ENCODE measurements at places on chromosomes 3 and 15. TPM values are rescaled to one million over a fixed set of nuclear protein-coding genes. Genes with fewer than 3 reads are reported as not detected.

DNA sequence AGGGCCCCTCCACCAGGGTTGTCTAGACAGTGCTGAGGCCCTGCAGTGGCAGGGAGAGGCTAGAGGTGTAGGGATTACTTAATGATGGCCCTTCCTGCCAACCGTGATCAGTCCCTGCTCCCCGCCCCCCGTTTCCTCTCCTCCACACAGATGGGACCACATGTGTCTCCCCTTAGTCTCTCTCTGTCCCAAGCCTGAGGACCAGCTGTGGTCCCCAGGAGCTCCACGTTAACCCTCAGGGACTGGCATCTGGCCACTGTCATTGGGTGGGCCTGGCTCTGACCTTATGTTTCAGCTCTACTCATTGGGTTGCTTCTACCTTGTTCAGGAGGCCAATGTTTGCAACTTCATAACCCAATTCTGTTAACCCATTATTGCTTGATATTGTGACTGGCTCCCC, 6.0 kb upstream of the ALPK3 start:
- H3K4me1 ChIP-seq: no peaks in the 10 kb centered on the region
- H3K27ac ChIP-seq: no peak overlapping the region
- DNase-seq: no peak

DNA sequence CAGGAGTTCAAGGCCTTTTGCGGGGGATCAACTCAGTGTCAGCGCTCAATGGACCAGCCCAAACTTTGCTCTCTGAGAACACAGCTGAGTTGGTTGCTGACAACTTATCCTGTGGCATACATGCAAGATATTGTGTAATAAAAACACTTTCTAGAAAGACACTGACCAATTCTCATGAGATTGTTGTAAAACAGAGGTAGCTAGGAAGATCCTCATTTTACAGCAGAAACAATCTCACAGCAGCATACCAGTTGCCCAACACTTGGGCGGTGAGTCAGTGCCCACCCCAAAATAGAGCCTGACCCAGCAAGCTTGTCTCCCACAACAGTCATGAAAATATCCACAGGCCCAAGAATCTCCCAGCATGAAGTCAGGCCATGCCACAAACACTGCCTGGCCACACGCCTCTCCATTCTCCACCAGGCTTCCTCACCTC, 18.2 kb downstream of the KLHL6 start:
- H3K27ac ChIP-seq: peak overlapping the region; percentile 60
- peaks cover 2% of the 10 kb centered on the region for H3K4me1 ChIP-seq
- H3K4me3 ChIP-seq: no peak overlapping the region
- no peaks in the 10 kb centered on the region for H3K36me3 ChIP-seq

GRCh38 chr3:71846185-71846584, 61.2 kb upstream of the PROK2 start:
- no peak for DNase-seq
- H3K4me3 ChIP-seq: no peak overlapping the region

B3GNT5 gene
- 47.9 TPM for polyA plus RNA-seq

DNA sequence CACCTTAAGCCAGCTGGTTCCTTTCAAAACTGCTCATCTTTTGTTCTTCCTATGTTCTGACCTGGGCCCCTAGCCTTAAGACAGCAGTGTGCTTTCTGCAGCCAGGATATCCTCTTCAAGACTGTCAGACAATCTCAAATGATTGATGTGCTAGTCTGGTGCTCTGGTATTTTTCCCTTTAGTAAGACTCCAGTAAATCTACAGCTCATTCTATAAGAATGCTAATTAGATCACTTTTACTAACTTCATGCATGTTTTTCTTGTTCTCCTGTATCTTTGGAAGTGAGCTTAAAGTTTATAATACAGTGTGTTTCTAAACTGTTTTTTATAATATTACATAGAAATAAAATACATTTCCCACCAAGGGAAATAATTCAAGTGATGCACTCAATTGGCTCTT, 220.9 kb upstream of the NANOGP8 start:
- peak overlapping the region; percentile 48 for H3K27ac ChIP-seq
- H3K4me3 ChIP-seq: no peak overlapping the region
- H3K36me3 ChIP-seq: no peaks in the 10 kb centered on the region
- no peak for DNase-seq
- H3K4me1 ChIP-seq: peaks cover 12% of the 10 kb centered on the region

UBR1 gene
- polyA plus RNA-seq: 7.4 TPM

SENP7 gene
- polyA plus RNA-seq: 35.7 TPM

MESP2 gene
- polyA plus RNA-seq: not detected

DNA sequence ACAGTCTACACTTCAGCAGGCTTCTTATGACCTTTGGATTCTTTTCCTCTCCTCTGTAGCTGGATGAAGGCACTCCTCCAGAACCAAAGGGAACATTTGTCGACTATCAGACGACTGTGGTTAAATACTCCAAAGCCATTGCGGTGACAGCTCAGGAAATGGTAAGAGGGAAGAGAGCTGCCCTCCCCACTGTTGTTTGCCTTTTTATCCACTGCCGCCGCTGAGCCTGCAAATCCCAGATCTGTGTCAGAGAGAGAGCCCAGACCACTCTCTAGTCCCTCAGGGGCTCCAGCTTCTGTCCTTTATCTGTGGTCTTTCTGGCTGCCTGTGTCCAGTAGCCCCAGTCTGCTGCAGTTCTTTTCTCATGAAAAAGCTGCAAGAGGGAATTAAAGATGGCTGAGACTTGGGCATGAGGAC, 261.5 kb upstream of the TPM1 start:
- no peak for DNase-seq
- H3K36me3 ChIP-seq: peaks cover 45% of the 10 kb centered on the region
- no peak overlapping the region for H3K4me3 ChIP-seq

CCDC9B gene
- polyA plus RNA-seq: 6.4 TPM

GRCh38 chr15:89749951-89750559, 994 bp downstream of the MESP1 start:
- H3K27me3 ChIP-seq: no peaks in the 10 kb centered on the region
- H3K4me3 ChIP-seq: peak overlapping the region; percentile 62
- H3K4me1 ChIP-seq: no peaks in the 10 kb centered on the region
- peak; percentile 19 for DNase-seq

- no peak for DNase-seq
- peaks cover 4% of the 10 kb centered on the region for H3K36me3 ChIP-seq
- no peaks in the 10 kb centered on the region for H3K27me3 ChIP-seq
- H3K4me3 ChIP-seq: no peak overlapping the region
- no peaks in the 10 kb centered on the region for H3K4me1 ChIP-seq
- H3K27ac ChIP-seq: no peak overlapping the region
These were observed 91.5 kb downstream of the STT3B start for GRCh38 chr3:31624083-31624709.

DNA sequence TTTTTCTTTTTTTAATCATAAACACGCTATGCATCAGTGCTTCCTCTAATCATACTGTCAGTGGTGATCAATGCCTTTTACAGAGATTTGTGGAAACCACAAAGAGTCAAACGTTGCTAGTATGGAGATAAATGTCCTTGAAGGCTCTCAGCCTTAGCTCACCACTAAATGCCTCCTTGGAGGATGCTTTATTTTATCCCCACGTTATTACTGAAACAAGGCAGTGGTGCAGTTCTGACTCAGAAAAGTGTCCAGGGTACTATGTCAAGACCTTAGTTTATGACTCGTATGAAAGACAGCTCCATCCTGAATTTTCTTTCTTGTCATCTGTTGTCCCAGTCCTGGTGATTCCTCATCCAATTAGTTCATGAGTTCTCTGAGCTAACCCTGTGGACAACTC, 1146.7 kb downstream of the IGSF11 start:
- DNase-seq: no peak
- H3K27me3 ChIP-seq: no peaks in the 10 kb centered on the region
- H3K27ac ChIP-seq: no peak overlapping the region
- no peak overlapping the region for H3K4me3 ChIP-seq
- H3K4me1 ChIP-seq: no peaks in the 10 kb centered on the region

GRCh38 chr3:20421-20820, 176.1 kb upstream of the CHL1 start:
- no peak overlapping the region for H3K27ac ChIP-seq
- H3K36me3 ChIP-seq: no peaks in the 10 kb centered on the region
- H3K27me3 ChIP-seq: no peaks in the 10 kb centered on the region
- DNase-seq: no peak
- no peak overlapping the region for H3K4me3 ChIP-seq

- DNase-seq: no peak
- H3K36me3 ChIP-seq: no peaks in the 10 kb centered on the region
- no peak overlapping the region for H3K4me3 ChIP-seq
- no peak overlapping the region for H3K27ac ChIP-seq
- no peaks in the 10 kb centered on the region for H3K27me3 ChIP-seq
These were observed 1188.0 kb upstream of the CADM2 start for GRCh38 chr3:83770664-83771402.

IFT57 gene
- 21.2 TPM for polyA plus RNA-seq

DNA sequence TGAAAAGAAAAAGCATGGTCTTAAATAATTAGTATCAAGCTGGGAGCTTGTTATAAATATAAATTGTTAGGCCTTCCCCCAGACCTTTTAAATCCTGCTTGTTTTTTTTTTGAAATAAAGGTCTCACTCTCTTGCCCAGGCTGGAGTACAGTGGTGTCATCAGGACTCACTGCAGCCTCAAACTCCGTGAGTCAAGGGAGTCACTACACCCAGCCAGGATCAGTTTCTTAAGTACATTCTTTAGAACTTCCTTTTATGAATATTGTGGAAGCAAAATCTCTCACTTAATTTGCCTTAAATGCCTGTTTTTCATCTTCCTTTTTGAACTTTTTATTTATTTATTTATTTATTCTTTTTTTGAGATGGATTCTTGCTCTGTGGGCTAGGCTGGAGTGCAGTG, 20.8 kb upstream of the DENND4A start:
- H3K4me3 ChIP-seq: no peak overlapping the region
- H3K27me3 ChIP-seq: no peaks in the 10 kb centered on the region
- no peaks in the 10 kb centered on the region for H3K36me3 ChIP-seq
- no peak overlapping the region for H3K27ac ChIP-seq

DNA sequence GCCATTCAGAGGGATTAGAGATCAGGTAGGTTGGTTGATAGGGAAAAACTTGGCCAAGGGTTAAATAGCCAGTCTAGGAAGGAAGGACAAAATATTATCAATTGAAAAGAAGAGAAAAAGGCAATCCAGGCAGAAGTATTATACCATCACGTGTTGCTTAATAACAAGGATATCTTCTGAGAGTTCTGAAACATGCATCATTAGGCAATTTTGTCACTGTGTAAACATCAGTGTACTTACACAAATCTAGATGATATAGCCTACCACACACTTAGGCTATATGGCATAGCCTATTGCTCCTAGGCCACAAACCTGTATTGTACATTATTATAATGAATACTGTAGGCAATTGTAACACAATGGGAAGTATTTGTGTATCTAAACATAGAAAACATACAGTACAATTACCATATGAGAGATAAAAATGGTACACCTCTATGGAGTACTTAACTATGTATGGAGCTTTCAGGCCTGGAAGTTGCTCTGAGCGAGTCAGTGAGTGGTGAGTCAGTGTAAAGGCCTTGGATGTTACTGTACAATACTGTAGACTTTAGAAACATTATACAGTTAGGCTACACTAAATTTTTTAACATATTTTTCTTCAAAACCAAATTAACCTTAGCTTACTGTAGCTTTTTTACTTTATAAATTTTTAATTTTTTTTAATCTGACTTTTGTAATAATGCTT, 2.7 kb downstream of the TEX55 start:
- no peaks in the 10 kb centered on the region for H3K27me3 ChIP-seq
- H3K4me1 ChIP-seq: no peaks in the 10 kb centered on the region
- no peak overlapping the region for H3K27ac ChIP-seq
- H3K4me3 ChIP-seq: no peak overlapping the region

GRCh38 chr3:49718858-49719213, 648 bp downstream of the AMIGO3 start:
- peak overlapping the region; percentile 77 for H3K27ac ChIP-seq
- H3K36me3 ChIP-seq: no peaks in the 10 kb centered on the region
- no peaks in the 10 kb centered on the region for H3K27me3 ChIP-seq

GRCh38 chr3:105555206-105555605, 188.5 kb downstream of the ALCAM start:
- H3K36me3 ChIP-seq: no peaks in the 10 kb centered on the region
- no peak overlapping the region for H3K27ac ChIP-seq
- H3K4me3 ChIP-seq: no peak overlapping the region
- H3K27me3 ChIP-seq: no peaks in the 10 kb centered on the region

DNA sequence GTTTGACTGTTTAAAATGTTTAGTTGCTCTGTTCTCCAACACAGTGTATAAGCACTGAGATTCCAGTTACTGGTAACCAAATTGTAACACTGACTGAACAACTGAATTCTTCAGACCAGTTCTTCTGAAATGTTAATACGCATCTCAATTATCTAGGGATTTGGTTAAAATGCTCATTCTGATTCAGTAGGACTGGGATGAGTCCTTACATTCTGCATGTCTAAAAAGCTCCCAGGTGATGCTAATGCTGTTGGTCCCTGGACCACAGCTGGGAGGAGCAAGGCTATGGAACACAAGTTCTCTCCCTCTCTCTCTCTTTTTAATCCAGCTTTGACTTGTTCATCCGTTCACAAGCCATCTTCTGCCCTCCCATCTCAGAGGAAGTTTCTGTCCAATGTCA, 380.3 kb downstream of the MAGI1 start:
- H3K27ac ChIP-seq: no peak overlapping the region
- H3K36me3 ChIP-seq: no peaks in the 10 kb centered on the region
- DNase-seq: no peak
- H3K4me1 ChIP-seq: no peaks in the 10 kb centered on the region

- no peak overlapping the region for H3K27ac ChIP-seq
- no peaks in the 10 kb centered on the region for H3K4me1 ChIP-seq
- H3K36me3 ChIP-seq: no peaks in the 10 kb centered on the region
- no peaks in the 10 kb centered on the region for H3K27me3 ChIP-seq
These were observed 18.4 kb downstream of the LRCH3 start for GRCh38 chr3:197809356-197810020.

PCOLCE2 gene
- 6.1 TPM for polyA plus RNA-seq

- no peak overlapping the region for H3K4me3 ChIP-seq
- no peak for DNase-seq
- H3K27me3 ChIP-seq: no peaks in the 10 kb centered on the region
- H3K27ac ChIP-seq: no peak overlapping the region
- H3K36me3 ChIP-seq: no peaks in the 10 kb centered on the region
These were observed 238.3 kb upstream of the FEZF2 start for GRCh38 chr3:62611541-62612240.

A4GNT gene
- 0.03 TPM for polyA plus RNA-seq

DNA sequence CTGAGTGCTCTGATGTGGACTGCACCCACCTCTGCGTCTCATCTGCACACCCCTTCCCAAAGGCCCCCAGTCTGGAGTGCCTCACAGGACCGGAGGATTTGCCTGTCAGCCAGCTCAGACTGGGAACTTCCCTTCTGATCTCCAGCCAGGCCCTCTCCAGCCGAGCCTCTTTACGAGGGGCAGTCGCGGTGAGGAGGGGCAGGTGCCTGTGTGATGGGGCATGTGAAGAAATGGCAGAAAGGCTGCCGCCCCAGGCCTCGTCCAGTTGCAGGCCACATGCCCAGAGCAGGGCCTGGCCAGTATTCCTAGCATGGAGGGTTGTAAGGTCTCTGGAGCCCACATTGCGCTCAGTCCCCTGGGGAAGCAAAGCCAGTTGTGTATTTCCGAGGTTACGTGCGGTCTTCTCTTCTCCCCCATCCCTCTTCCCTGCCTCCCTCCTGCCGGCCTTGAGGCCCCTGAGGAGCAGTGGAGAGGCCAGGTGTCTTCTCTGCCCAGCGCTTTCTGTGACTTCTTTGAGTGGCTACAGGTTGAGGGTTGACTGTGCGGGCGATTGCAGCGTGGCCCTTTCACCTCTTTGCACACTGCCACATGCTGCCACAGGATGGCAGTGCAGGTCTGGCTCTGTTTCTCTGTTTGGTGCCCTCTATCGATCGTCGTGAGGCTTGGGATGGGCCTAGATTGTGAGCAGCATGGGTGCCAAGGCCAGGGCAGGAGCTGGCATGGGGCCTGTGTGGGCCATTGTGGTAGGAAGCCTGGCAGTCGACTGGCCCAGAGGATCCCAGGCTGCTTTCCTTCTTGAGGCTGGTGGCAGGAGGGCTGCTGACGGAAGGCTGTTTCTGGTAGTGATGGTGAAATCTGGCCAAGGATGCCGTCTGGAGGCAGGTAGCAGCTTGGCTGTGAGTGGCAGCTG, 5.3 kb downstream of the CLK3 start:
- DNase-seq: peak; percentile 87
- peaks cover 35% of the 10 kb centered on the region for H3K36me3 ChIP-seq
- no peaks in the 10 kb centered on the region for H3K27me3 ChIP-seq
- H3K4me1 ChIP-seq: peaks cover 17% of the 10 kb centered on the region

Measured in small intestine (tissue), 16 donors.